EH (cell line): ENCODE measurements at places on chromosomes 3 and 15.
A peak's percentile ranks its signal among the peaks of the same experiment; 100 is the strongest.

GRCh38 chr3:61562042-61562720, 810 bp downstream of the PTPRG start:
- peak; percentile 37 for DNase-seq

GRCh38 chr3:66039590-66039887, 821 bp upstream of the MAGI1 start:
- DNase-seq: peak; percentile 65

GRCh38 chr3:143295201-143296080, 175.9 kb downstream of the CHST2 start:
- DNase-seq: no peak

GRCh38 chr3:183006396-183007002, 26.2 kb upstream of the DCUN1D1 start:
- DNase-seq: no peak

DNA sequence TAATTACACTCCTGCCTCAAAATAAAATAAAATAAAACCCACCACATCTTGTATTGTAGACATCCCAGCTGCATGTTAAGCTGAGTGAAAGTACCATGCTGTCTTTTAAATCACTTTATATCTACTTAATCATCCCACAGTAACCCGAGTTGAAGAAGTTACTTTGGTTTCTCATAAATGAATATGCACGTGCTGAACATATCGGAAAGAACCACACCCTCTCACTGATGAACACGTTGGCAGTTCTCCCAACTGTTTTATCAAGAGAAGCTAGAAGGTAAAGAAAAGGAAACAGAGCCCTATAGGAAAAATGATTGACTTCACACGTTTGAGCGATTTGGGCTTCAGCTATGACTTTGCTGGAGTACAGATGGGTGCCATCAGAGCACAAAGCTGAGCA, 15.9 kb upstream of the TM4SF19 start:
- DNase-seq: no peak

GRCh38 chr3:115628075-115628412, 4.7 kb downstream of the GAP43 start:
- no peak for DNase-seq

GRCh38 chr3:63998852-63999754, 24.2 kb downstream of the PSMD6 start:
- DNase-seq: no peak

- DNase-seq: peak; percentile 65
Measured at GRCh38 chr3:148101061-148101460, 596.6 kb upstream of the AGTR1 start.

GRCh38 chr15:98169551-98169950, 209.0 kb downstream of the ARRDC4 start:
- DNase-seq: no peak

DNA sequence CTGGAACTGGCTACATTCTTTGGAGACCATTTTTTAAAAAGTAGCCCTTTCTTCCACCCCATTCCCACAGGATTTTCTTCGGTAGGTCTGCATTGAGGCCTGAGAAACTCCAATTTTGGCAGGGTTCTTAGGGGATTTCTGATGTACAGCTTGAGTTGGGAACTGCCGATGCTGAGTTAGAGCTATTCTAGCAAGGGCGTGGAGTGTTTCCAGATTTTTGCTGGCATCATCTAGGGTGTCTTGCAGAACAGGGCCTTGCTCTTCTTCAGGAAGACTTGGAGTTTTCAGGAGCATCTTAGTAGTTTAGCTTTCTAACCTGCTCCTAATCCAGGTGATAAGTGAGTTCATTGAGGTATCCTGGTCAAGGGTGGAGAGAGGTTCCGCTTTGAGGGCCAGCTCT, 41.0 kb downstream of the SV2B start:
- no peak for DNase-seq

GRCh38 chr15:41182266-41182665, 48.3 kb downstream of the EXD1 start:
- DNase-seq: peak; percentile 32

GRCh38 chr15:57541271-57541670, 50.4 kb upstream of the MYZAP start:
- no peak for DNase-seq

- DNase-seq: no peak
Measured at GRCh38 chr3:48997714-48998637, 7.9 kb downstream of the P4HTM start.

DNA sequence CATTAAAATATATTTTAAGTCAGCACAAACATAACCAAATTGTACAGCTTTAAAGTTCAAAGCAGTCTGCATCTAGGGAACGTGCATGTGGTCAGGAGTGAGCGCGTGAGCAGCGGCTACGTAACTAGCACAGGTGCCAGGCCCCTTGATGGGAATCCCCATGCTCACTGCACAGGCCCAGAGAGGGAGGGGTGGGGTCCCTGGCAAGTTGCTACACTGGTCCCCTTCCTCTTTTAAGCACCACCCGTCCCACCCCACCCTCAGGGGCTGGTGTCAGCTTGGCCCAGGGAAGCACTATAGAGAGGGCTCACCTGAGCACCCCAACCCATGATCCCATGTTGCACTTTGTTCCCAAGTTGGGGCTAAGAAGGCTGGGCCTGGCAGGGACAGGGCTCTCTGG, 835 bp upstream of the GMPPB start:
- DNase-seq: no peak

DNA sequence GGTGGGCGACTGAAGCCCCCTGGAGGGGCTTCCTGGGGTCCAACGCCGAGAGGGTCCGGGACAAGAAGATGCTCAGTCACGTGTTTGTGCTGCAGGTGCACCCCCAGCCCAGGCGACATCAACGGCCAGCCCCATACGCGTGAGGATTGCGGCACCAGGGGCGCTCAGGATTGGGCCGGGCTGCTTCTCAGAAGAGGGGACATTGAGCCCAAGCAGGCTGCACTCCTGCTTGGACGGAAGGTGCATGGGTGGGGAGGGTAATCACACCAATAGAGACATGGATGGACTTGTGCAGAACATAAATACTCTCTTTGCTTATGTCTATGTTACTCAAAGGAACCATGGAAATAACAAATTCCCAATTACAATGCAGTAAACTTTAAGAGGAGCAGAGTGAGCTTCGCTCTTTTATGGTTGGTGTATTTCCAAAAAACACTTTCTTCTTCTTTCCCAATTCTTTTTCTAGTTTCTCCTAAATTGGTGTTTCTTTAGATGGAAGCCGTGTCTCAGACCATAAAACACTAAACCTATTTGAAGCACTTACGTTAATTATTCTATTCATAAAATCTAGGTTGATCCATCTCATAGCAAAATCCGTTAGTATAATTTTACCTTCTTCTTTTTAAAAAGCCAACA, 182.7 kb downstream of the GOLGA6L6 start:
- DNase-seq: no peak

DNA sequence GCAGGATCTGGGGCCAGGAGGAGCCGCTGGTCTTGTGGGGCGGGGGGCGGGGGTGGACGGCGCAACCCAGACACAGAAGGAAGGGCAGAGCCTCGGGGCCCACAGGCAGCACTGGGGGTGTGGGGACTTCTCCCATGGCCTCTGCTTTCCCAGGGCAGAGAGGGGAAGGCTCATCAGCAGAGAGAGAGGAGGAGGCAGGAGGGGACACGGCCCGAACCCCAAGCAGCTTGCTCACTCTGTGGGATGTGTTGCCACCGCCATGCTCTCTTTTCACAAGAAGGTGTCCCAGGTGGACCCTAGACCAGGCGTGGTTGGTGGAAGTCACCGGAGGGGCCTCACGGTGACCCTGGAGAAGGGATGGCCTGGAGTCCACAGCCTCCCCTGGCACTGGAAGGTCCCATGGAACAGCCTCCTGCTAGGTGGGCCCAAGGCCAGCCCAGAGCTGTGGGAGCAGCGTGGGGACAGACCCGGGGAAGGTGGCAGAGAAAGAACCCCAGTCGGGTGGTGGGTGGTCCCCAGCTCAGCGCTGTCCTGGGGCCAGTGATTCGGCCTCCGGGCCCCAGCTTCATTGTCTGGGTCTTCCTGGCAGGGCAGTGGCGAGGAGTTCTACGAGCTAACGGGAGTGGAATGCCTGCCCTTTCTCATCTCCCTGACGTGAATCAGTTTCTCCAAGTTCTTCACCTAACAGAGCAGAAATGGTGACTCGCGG, 46.8 kb upstream of the PCSK6 start:
- no peak for DNase-seq

- no peak for DNase-seq
Measured at GRCh38 chr3:128585189-128585588, 65.4 kb downstream of the RPN1 start.
